ENCODE measurements at places on chromosomes 12 and 14.

DNA sequence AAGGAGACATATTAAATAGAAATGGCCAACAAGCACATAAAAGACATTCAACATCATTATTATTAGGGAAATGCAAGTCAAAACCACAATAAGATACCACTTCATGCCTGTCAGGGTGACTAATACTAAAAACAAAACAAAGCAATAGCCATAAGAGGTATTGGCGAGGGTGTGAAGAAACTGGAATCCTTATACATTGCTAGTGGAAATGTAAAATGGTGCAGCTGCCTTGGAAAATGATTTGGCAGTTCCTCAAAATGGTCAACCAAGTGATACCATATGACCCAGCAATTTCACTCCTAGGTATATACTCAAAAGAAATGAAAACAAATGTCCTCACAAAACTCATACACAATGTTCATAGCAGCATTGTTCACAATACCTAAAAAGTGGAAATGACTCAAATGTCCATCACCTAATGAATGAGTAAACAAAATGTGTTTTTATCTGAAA lies 27.0 kb downstream of the GPR135 start:
- peak; percentile 88 for DNase-seq

GRCh38 chr12:73665193-73665592 lies 872.4 kb upstream of the ATXN7L3B start:
- DNase-seq: no peak

DNA sequence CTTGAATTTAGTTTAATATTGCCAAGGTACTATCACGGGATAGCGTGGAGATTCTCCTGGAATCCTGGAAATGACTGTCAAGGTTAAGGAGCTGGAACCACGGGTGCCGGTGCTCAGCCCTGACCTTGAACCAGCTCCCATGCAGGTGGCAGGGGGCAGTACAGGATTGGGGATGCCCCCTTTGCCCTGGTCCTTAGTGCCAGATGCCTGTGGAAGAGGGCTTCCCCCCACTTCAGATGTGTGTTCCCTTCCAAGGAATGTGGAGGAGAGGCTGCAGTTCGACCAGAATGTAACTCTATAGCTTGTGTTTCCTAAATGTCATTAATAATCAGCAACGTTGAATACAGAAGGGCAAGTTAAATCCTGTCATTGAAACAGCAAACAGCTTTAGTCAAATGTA lies 258.9 kb downstream of the VRK1 start:
- DNase-seq: no peak

GRCh38 chr14:71720978-71721624 lies 211.1 kb upstream of the RGS6 start:
- peak; percentile 91 for DNase-seq

DNA sequence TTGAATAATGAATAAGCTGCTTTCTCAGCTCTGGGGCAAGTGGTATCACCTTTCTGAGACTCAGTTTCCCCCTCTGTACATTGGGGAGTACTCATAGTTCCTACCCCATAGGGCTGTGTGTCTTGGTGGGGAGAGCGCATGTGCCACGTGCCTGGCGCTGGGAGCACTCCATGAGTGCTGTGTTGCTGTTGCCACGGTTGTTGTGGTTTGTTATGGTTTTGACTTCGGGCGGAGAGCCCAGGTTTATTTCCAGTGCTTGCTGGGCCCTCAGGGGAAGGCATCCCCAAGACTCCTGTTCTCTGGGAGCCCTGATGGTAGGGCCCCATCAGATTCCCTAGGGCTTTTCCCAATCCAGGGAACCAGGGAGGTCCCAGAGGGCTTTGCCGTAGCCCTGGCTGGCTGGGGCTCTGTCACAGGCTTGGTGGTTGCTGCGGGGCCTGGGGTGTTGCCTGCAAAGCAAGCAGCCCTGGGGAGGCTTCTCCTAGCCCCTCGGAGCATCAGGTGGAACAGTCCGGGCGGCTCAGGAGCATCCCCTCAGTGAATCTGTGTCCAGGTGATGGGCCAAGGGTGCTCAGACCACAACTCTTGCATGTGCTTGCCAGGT lies 18.6 kb downstream of the SH2B3 start:
- DNase-seq: no peak

GRCh38 chr12:65266408-65266807 lies 12.1 kb upstream of the MSRB3 start:
- no peak for DNase-seq

- no peak for DNase-seq
These were observed 8.7 kb upstream of the TCL1A start for GRCh38 chr14:95722525-95723190.

DNA sequence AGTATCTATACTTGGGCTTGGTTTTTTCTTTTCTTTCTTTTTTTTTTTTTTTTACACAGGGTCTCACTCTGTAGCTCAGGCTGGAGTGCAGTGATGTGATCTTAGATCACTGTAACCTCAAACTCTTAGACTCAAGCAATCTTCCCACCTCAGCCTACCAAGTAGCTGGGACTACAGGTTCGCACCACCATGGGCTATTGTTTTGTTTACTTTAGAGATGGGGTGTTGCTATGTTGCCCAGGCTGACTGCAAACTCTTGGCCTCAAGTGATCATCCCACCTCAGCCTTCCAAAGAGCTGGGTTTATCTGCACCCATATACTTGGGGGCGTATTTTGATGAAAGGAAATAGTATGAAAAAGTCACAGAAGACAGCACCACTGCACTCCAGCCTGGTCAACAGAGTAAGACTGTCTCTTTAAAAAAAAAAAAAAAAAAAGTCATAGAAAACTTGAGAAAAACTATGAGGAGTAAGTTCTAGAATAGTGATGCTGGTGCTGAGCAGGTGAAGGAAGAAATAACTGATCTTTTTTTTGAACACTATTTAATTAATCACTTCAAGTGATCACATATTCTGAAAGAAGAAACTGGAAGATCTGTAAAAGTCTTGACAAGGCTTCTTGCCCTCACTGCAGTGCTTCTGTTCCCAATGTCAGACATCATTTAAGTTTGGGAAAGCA lies 53.8 kb upstream of the NPFF start:
- peak; percentile 24 for DNase-seq

DNA sequence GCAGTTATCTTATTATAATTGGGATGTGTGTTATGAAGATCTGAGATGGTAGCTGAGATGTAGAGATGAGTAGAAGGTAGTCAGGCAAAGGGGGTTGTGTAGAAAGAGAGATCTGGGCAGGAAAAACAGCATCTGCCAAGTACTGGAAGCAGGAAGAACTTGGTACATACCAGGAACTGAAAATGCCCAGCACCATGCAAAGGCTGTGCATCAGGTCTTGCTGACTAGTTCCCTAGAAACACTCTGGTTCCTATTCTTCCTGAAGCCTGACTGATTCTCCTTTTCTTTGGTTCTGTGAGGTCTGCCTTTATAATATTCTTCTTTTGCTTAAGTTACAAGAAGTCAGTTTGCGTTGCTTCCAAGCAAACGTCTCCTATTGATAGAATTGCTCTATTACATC lies 6.7 kb upstream of the NFATC4 start:
- DNase-seq: no peak

DNA sequence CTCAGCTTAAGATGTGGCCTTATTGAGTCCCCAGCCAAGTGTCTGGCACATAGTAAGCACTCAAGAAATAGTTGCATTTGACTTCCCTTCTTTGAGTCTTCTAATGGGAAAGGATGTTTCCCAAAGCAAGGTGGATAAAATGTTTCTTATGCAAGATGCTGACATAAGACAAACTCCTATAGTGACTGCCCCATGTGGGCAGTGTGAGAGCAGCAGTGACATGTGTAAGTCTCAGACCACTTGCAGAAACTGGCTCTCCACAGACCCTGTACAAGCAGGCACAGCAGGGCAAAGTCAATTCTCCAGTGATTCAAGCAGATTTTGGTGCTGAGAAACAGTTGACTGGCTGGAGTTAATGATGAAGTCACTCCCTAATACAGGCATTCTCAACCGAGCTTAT lies 255.3 kb downstream of the ANO2 start:
- DNase-seq: no peak

DNA sequence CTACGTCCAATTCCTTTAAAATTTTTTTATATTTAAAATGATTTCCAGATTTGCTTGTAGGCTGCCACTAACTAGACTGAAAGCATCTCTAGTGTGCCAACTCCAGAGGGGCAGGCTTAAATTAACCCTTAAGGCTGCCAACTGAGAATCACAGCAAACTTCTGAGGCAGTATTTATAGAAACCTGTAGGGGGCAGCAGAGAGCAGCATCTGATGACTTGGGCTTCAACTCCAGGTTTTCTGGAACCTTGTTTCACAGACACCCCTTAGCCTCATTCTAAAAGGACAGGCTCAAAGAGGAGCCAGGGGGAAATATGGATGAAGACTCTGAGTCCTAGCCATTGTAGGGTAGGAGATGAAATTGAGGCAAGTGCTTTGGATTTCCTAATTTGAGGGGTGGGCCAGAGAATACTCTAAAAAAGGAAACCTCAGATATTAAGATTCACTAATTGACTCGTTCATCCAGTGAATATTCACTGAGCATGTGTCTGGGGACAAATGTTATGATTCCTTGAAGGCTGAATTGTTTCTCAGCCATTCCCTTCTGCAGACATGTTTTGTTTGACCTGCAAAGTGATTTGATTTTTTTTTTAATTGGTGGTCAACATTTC lies 63.3 kb upstream of the HSPB8 start:
- DNase-seq: no peak

GRCh38 chr14:35535483-35536112 lies 1.6 kb downstream of the INSM2 start:
- no peak for DNase-seq

DNA sequence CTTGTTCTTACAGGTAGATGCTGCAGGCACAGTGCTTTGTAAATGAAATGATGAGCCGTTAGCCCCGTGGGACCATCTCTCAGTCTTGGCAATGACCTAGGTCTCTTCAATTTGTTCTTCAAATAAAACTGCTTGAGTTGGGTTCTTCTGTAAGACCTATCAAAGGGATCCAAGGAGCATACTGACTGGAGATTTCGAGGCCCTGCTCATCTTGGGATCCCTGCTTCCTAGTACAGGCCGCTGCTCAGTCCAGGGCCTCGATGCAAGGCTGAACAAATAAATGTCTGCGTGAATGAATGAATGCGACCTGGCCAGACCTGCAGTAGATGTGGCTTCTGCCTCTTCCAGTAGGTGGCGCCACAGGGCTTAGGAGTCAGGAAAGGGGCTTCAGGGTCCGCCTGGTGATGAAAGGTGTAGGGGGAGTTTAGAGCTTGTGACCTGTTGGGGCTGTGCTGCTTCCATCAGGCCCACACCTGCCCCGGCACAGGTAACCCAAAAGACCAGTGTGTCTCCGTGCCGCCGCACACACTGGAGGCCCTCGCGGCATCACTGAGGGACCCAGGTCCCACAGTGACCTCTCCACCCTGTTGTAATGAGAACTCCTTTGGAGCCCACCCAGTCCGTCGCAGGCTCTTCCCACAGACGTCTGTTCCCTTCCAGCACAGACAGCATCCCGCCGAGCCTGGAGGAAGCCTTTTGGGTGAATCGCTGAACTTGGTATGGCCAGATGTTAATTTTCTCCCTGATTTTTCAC lies 4.4 kb downstream of the CACNA1C start:
- peak; percentile 52 for DNase-seq

- peak; percentile 42 for DNase-seq
These were observed 1004.4 kb downstream of the AACS start for GRCh38 chr12:126069549-126070165.

DNA sequence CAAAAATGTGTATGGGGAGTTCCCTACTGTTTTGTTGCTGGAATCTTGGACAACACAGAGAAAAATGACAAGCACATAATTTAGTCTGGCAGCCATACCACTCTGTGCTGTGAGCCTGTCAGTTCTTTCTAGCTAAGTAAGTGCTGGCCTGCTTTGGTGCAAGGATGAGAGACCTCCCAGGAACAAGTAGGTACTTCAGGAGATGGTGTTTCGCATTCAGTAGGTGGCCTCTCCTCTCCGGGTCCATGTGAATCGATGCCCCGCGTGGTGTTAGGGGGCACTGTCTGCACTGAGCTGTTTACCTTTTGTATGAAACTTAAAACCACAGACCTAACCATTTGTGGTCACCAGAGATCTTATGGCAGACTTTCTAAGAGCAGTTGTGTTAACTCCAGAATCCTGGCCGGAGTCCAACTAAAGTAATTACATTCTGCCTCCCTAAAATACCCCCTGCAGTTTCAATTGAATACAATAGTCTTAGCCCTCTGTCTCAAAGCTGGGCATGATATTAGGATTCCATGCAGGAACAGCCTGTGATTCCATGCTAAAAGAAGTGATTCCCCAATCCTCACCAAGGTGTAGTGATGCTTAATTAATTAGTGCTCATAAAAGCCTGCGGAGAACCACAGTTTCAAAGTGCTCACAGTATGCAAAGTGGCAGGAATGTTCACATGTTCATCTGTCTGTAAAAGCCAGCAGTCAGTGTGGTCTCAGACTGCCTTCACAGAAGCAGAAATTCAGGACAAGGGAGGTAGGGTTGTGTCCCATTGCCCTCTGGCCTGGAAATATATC lies 64.2 kb downstream of the LLPH start:
- peak; percentile 79 for DNase-seq

- peak; percentile 66 for DNase-seq
These were observed 38.6 kb downstream of the MGST1 start for GRCh38 chr12:16385782-16386646.

- no peak for DNase-seq
These were observed 477.5 kb upstream of the GARIN6 start for GRCh38 chr12:99170037-99170436.

- peak; percentile 78 for DNase-seq
These were observed 521.2 kb upstream of the TBX3 start for GRCh38 chr12:115204957-115205754.

DNA sequence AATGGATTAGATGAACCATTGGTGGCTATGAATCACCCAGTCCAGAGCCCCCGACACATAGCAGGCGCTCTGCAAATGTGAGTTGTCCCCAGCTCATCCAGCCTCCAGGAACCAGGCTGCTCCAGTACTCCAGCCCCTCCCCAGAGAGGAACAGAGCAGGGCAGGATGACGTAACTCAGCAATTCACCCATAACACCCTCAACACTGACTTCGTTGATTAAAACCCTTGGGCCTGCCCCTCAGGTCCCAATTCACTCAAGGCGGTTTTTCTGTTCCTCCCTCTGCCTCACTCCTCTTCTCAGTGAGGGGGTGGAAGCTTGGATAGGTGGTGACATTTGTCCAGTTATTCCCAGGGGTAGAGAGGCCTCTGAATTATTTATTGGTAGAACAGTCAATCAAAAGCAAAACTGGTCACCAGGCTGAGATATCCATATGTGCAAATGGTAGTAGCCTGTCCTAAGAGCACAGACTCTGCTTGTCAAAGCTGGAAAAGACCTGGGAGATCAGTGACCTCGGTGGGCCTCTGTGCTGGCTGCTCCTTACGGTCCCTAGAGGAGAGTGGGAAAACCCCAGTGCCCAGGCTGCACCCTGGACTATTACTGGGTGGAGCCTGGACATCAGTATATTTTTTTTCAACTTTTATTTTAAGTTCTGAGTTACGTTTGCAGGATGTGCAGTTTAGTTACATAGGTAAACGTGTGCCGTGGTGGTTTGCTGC lies 97.0 kb downstream of the CMKLR1 start:
- DNase-seq: no peak

DNA sequence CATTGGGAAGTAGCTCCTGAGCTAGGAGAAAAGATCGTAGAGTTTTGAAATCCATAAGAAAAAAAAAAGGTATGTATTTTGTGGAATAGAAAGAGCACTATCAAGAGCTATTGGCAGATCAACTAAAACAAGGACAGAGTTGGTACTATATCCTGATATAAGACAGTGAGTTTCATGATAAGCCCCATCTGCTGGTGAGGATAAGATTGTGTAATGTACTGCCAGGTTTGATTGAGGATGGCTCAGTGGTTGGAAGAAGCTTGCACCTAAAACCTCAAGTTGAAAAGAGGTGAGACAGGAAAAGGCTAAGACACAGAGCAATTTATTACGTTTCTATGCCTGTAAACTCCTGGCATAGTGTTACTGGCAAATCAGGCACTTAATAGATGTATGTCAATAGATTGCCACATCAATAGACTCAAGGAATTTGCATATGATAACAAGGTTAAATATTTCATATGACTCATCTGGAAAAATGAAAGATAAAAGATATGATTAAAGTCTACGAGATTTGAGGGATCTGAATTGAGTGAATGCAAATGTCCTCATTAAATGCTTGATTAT lies 525.6 kb downstream of the FLRT2 start:
- peak; percentile 26 for DNase-seq

Measured in iris pigment epithelial cell (primary cell).